HTR-8/SVneo (cell line): ENCODE measurements at places on chromosomes 4 and X.

- DNase-seq = no peak
Measured at GRCh38 chr4:116529129-116529528, 556.2 kb downstream of the TRAM1L1 start.

GRCh38 chrX:133171962-133172708, 46.0 kb downstream of the TFDP3 start:
- no peak for DNase-seq

GRCh38 chr4:1014291-1015167, 3.1 kb downstream of the FGFRL1 start:
- no peak for DNase-seq

DNA sequence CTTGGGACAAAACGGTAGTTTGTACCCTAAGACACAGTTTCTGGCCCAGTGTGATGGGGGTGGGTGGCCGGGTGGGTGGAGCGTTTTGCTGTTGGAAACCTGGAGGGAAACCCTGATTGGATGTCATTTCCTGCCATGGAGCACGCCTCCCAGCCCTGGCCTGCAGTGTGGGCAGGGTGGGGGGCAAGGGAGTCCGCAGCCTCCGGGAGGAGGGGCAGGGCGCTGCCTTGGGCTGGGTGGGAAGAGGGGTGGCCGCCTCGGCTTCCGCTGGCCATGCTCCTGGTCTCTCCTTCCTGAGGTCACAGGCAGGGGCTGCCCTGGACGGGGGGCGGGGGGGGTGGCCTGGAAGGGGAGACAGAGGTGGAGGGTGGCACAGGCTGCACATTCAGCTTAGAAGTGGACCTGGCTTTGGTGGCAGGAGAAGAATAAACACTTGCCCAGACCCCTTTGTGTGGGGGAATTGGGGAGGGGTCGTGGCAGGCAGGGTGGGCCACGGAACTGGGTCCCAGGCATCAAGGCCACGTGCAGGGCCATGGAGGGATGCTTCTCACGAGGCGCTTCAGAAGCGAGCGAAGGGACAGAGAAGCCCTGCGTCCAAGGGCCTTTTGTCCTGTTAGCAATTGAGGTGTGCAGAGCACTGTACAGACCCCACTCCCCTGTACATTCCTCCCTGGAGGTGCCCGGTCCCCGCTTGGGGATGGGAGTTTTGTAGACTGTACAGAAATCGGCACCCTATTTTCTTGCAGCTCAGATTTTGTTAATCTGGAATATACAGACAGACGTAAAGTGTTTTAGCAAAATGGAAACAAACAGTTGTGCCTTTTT, 6.2 kb downstream of the NAT8L start:
- no peak for DNase-seq

DNA sequence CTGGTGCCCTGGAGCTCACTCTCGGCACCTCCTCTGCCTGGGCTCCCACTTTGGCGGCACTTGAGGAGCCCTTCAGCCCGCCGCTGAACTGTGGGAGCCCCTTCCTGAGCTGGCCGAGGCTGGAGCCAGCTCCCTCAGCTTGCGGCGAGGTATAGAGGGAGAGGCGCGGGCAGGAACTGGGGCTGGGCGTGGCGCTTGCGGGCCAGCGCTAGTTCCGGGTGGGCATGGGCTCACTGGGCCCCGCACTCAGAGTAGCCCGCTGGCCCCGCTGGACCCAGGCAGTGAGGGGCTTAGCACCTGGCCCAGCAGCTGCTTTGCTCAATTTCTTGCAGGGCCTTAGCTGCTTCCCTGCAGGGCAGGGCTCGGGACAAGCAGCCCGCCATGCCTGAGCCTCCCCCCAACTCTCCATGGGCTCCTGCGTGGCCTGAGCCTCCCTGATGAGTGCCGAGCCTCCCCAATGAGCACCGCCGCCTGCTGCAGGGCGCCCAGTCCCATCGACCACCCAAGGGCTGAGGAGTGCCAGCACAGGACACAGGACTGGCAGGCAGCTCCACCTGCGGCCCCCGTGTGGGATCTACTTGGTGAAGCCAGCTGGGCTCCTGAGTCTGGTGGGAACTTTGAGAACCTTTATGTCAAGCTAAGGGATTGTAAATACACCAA, 26.7 kb upstream of the FAM90A26 start:
- DNase-seq = no peak

DNA sequence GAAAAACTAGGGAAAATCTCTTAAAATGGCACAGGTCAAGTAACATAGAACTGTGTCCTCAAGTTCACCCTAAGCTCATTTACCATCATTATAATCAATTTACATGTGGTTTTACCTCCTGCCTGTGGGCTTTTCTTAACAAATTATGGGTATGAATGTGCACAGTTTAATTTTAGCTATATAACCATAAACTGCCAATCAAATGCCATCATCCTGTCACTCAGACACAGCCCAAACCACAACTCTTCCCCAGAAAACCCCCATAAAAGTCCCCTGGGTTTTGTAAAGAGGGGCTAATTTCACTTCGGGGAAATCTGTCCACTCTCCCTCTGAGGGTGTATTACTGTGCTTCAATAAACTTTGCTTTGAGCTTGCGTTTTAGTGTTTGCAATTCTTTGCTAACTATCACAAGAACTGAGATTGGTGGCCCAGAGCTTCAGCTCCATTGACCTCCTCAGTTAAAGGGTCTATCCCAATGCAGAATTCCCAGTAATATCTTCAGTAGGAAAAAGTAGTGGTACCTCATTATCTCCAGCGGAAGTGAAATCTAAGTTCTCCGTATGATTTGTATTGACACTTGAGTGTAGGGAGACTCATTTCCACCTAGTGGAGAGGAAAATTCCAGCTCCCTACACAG, 394.6 kb downstream of the SPOCK3 start:
- DNase-seq = no peak

- DNase-seq = no peak
Measured at GRCh38 chr4:18051281-18051680, 29.7 kb upstream of the LCORL start.

- no peak for DNase-seq
Measured at GRCh38 chr4:123256901-123257300, 139.7 kb upstream of the SPRY1 start.

DNA sequence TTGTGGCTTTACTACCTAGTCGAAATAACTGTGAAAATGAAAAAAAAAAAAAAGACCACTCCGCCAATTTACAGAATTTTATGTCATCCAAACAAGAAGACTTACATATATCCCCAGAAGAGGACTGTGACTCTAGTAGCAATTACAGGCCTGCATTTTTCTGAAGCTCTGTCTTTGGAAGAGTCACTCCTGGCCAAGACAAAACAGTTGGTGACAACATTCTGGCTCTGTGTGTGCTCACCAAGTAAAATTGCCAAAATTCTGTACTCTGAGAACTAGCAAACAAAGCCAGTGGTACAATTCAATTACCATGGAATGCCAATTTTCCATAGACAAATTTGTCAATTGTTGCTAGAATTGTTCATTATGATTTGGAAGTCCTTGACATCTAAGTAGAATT, 311.1 kb downstream of the PDGFC start:
- no peak for DNase-seq

DNA sequence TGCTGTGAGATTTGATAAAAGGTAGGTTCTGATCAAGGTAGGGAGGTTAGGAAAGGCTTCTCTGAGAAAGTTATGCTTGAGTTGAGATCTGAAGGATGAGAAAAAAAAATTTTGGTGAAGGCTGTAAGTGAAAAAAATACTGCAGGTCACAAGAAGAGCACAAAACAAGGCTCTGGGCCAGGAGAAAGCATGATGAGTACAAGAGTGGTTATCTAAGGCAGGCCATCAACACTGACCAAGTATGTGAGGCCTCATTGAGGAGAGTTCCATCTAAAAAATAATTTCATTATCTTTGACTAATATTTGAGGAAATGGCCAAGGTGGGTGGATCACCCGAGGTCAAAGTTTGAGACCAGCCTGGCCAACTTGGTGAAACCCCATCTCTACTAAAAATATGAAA, 71.6 kb upstream of the SLC4A4 start:
- no peak for DNase-seq

GRCh38 chr4:39719804-39720580, 22.1 kb downstream of the UBE2K start:
- no peak for DNase-seq

GRCh38 chr4:6829086-6829485, 46.6 kb downstream of the KIAA0232 start:
- no peak for DNase-seq

DNA sequence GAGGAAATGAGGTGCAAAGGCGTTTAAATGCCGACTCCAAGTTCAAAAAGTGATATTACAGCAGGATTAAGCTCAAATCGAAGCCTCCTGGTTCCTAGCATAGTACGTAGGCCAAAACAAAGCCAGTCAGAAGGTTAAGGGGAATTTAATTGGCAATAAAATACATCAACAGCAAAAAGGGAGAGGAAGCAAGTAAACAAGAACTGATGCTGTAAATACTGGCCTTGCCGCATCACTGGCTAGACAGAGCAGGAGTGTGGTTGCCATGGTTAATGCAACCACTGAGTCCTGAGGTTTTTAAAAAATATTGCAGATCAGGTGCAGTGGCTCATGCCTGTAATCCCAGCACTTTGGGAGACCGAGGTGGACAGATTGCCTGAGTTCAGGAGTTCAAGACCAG, 63.2 kb upstream of the FBXW7 start:
- DNase-seq = no peak

DNA sequence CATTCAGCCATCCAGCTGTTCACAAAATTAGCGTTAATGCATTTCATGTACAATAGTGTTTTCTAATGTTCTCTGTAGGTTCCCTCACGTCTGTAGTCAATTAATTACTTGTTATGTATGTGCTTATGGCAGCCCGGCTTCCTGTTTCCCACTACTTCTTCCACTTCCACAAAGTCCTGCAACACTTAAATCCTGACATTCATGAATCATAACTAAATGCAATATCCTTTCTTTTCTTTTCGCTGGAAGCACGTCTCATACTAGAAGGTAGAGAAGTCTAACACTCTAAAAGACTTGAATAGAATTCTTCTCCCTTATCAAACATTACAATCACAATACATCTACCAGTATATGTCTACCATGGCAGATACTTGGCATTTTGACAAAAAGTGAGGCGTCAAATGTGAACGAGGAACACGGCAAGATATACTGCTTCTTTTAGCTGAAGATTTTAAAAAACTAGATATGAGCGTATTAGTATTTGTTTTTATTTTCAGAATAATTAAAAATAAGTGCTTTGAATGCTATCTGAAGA, 239.0 kb upstream of the DIAPH2 start:
- no peak for DNase-seq

DNA sequence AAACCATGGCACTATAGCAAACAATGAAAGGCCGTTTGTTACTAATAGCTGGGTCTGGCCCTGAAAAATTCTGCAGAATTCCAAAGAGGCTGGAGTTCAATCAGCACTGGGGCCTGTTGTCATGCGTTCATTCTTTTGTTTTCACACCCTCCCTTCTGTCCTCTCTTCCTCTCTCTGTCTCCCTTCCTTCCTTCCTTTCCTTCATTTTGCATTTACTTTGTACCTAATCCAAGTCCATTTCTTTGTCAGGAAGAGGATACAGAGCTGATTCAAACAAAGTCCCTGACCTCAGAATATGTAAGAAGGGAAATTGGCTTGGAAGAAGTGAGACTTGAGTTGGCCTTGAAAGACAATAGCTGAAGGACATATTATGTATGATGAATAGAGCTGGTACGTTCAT, 119.6 kb upstream of the LDB2 start:
- no peak for DNase-seq

GRCh38 chr4:48012824-48013223, 3.7 kb downstream of the CNGA1 start:
- DNase-seq = no peak

- DNase-seq = no peak
Measured at GRCh38 chr4:25856756-25857155, 6.0 kb downstream of the SEL1L3 start.

- no peak for DNase-seq
Measured at GRCh38 chr4:16027114-16027513, 56.7 kb downstream of the PROM1 start.

GRCh38 chr4:103429283-103429682, 231.1 kb upstream of the CENPE start:
- DNase-seq = no peak

- no peak for DNase-seq
Measured at GRCh38 chr4:132227151-132227856, 921.8 kb upstream of the PCDH10 start.
